ENCODE measurements at places on chromosomes 2 and 18.

DNA sequence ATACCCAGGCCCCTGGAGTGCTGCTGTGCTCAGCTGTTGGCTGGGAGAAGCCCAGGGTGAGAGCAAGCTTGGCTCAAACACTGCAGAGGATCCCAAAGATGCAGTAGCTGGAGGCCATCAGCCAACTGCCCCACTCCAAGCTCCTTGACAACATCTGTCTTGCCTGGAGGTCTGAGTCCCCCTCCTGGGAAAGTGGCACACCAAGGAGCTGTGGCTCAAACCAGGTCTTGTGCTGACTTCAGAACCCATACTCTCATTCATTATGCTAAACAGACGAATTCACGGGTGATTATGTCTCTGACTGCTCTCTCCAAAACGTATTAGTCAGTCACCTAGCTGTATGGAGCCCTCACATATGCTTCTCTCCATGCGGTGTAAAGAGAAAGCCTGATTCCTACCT lies 206.1 kb downstream of the TTC32 start:
- no peak for DNase-seq

DNA sequence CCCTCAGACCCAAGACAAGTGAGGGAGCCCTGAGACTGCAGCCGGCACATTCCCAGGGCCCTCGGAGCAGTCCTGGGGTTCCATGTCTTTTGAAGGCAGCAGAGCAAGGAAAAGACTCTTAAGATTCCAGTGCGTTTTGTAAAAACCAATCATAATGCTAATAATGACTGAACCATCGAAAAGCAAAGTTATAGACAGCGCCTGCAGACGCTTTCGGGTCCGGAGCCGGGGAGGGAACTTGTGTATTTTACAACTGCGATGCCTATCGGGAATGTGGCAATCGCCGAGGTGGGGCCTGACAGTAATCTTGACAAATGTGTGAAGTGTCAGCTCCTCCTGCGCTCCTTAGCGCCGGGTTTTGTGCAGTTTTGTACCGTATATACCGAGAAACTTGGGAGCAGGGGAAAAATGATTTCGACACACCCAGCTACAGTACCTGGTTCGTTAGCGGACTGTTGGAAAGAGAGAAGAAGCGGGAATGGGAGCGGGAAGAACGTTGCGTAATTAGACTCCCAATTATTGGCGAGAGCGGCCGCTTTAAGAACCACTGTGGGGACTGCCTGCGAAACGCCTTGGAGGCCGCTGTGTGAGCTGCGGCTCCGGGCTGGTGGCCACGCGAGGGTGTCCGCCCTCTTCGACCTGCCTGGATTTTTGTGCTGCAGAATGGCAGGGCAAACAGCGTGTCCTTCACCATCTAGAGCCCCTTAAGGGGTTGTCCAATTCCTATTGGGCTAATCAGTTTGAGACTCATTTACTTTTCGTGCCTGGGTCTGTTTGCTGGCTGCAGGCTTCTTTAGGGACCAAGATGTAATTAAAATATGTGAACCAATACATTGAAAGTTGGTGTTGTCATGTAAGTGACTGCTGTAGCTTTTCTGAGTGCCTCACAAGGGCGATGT lies 2.4 kb downstream of the EPAS1 start:
- DNase-seq: no peak

- DNase-seq: no peak
Observed at GRCh38 chr2:121197369-121198091, 87.5 kb downstream of the TFCP2L1 start.

DNA sequence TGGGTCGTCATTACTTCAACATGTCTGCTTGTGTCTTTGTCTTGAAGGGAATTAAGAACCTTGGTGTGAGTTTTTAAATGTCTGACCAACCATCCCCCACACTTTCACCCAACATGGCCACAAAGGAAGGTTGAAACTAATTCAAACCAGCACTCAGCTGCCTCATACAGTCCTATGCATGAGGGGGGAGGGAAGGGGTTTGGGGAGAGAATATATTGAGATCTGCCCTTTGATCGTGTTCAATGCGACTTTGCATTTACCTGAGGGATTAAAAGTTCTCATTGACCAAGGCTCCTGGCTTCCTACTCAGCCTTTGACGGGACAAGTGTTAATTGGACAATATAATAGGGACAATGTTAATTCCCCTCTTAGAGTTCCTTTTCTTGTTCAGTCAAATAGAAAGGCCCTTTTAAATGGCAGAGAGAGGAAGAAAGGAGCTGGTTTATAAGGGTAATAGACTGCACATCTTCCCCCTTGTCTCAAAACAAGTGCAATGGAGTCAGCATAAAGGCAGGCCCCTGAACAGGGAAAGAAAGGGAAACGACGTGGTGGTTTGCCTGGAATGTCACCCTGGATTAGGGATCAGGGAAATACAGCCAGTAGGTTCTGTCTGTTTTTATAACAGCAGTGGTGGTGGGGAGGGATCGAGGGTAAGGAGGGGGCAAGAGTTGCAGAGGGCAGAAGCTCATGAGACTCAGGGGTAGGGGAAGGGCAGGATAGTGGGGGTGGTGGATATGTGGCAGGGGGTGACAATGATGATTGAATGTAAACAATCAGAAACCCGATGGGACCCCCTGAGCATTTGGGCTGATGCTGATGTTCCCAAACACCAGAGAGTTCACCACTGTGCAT lies 198.7 kb downstream of the MYCN start:
- DNase-seq: no peak

DNA sequence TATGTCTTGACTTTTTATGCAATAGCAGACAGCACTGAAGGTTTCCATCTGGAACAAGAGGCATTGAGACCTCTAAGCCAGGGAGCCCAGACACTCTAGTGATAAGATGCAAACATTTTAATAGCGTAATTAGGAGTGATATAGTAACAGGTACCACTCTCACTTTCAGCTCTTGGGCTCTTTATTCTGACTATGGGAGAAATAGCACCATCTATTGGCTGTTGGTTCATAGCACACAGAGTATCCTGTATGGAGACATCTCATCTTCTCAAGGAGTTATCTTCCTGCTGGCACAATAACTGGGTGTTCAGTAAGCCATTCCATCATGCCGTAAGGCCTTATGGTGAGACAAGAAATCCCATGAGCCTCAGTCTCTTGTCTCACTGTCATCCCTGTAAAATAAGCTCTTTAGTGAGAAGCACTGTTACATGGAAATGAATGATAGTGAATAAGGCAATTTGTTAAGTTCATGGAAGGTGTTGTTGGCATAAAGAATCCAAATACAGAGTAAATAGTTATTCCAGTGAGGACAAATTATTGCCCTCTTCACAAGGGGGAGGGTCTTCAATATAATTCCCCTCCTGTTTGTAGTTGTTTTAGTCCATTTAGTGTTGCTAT lies 48.3 kb downstream of the THUMPD2 start:
- no peak for DNase-seq

GRCh38 chr2:107448160-107448559 lies 378.5 kb upstream of the RGPD4 start:
- DNase-seq: no peak

GRCh38 chr2:109346601-109347228 lies 217.7 kb downstream of the SH3RF3 start:
- no peak for DNase-seq

- no peak for DNase-seq
Observed at GRCh38 chr18:60200558-60200957, 172.0 kb downstream of the MC4R start.

DNA sequence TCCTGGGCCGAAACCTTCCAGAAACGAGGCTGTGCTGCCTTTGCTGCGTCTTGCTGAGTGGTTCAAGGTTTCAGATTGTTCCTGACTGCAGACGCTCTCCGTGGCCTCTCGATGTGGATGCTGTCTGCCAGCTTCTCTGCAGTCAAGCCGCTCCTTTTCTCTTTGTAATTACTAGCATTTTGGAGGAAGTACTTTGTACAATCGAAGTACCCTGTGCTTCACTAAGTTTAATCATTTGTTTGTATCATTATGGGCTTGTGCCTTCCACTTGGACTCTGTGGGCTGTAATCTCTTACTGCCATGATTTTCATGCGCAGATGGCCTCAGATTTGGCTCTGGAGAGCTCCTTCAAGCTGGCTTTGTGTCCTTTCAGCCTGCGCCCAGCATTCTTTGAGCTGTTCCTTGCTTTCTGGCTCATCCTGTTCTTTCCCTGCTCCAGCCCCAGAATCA lies 49.3 kb downstream of the TRAF3IP1 start:
- DNase-seq: no peak

- no peak for DNase-seq
Observed at GRCh38 chr2:187421519-187421918, 26.5 kb downstream of the CALCRL start.

DNA sequence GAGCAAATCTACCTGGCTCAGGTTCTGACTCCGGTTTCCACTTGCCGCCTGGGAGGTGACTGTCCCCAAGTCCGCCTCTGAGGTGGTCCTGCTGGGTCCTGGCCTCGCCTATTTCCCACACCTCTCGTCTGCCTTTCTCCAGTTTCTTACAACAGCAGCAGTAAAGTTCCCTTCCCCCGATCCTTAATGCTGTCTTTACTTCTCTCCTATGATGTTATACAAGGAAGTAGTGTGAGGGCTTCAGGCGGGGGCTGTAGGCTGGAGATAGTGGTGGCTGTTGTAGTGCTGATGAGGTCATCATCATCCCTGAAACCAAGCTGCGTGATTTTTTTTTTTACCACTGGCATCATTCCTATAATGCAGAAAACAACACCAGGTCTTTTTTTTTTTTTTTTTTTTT lies 18.9 kb downstream of the TGIF1 start:
- no peak for DNase-seq

DNA sequence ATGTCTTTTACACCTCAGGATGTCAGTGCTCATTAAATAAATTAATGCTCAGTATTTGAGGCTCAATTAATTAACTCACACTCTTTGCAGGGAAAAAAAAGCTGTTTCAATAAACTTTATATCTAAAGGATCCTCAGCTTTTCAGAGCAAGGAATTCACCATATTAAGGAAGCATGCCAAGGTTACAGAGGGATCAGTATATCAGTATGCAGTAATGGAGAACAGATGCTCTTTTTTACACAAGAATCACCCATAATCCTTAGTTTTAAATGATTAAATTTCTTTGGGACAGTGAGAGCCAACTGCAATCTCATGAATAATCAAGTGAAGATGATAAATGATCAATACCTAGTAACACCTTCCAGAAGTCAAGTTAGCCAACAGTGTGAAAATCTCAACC lies 14.9 kb upstream of the LCT start:
- DNase-seq: no peak

- no peak for DNase-seq
Observed at GRCh38 chr2:51212374-51212773, 180.4 kb upstream of the NRXN1 start.

- DNase-seq: no peak
Observed at GRCh38 chr2:9981655-9982054, 30.2 kb downstream of the GRHL1 start.

- no peak for DNase-seq
Observed at GRCh38 chr18:74895686-74896085, 298.0 kb downstream of the ZNF407 start.

- peak; percentile 30 for DNase-seq
Observed at GRCh38 chr2:181677912-181678586, 2.3 kb downstream of the NEUROD1 start.

GRCh38 chr2:27843992-27844391 lies 46.2 kb downstream of the RBKS start:
- no peak for DNase-seq

DNA sequence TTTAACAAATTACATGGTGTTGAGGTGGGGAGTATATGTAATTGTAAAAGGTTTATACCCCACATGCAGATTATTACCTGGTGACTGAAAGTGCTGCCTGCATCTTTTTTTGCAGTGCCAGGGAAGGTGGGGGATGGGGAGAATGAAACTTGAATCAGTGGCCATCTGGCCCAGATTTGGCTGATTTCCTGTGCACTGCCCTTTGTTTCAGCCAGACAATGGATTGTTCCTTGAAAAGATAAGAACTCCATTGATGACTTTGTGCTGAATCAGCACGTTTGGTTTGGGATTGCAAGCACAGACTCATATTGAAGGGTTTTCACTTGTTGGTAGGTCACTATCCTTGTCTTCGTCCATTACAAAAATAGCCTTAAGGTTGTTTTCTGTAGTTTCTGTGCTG lies 20.9 kb downstream of the GREB1L start:
- DNase-seq: no peak

- DNase-seq: no peak
Observed at GRCh38 chr2:128306081-128306930, 12.4 kb downstream of the HS6ST1 start.

GRCh38 chr2:128808462-128809258 lies 490.0 kb upstream of the HS6ST1 start:
- DNase-seq: no peak

- DNase-seq: no peak
Observed at GRCh38 chr18:13412901-13413300, 194.3 kb downstream of the LDLRAD4 start.

DNA sequence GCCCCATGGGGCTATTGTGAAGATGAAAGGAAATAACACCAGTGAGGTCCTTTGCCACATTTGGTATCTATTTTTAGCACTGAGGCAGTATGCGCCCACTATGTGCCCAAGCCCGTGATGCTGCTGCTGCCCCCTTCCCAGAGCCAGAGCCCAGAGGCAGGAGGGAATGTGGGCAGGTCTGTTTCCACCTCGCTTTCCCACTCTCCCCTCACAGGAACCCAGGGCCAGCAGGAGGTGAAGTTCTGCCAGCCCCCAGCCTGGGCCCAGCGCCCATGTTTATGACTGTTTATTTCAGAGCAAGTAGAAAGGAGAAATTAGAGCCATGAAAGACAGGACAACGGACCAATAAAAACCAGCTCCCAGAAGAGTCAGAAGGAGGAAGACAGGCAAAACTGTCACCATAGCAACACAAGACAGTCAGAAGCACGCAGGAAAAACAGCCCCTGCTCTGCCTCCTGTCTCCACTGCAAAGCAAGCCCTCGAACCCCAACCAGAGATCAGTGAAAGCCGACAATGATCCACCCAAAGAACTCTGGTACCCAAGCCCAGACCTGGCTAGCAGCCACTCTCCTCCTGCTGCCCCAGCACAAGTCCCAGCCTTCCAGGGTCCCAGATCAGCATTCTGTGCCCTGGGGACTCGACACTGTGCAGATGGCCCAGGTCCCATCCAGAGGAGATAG lies 1.4 kb downstream of the CYRIA start:
- peak; percentile 41 for DNase-seq

GRCh38 chr2:233852056-233852455 lies 2.3 kb downstream of the HJURP start:
- no peak for DNase-seq

DNA sequence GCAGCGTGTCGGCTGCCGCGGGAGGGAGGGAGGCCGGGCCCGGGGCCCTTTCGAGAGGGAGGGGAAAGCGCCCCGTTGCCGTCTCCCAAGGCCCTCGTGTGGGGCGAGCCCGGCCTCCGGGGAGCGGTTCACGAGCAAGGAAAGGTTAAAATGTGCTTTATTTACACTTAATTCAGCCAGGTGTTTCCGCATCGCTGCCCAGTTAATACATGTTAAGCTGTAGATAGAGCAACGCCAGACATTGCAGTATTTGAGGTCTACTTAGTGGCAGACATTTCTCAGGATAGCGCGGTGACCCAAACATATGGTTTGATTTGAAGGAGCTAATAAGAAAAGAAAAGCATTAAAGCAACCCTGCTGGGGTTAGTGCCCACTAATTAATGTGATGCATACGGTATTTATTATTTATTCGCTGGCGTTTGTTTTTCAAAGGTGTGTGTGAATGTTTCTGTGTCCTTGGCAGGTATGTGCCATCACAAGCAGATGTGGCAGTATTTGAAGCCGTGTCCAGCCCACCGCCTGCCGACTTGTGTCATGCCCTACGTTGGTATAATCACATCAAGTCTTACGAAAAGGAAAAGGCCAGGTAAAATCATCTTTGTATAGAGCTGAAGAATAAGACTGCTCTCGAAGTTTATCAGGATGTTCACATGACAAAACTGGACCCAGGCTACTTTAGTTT lies 571 bp downstream of the EEF1B2 start:
- no peak for DNase-seq

Data from activated B cell treated with CpG ODN at 0.5 μM for 24 hours (primary cell).